ENCODE measurements at places on chromosomes 6 and 20.

- no peak for DNase-seq
Observed at GRCh38 chr6:145850671-145851070, 36.1 kb upstream of the FBXO30 start.

DNA sequence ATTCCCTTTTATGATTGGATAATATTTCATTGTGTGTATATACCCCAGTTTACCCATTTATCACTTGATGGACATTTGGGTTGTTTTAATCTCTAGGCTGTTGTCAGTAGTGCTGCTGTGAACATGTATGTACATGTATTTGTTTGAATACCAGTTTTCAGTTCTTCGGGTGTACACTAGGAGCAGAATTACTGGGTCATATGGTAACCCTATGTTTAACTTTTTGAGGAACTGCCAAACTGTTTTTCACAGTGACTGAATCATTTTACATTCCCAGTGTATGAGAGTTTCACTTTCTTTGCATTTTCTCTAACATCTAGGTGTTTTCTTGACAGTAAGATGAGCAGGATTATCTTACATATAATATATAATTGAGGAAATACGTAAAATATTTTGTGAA, 44.7 kb upstream of the ADIG start:
- no peak for DNase-seq

DNA sequence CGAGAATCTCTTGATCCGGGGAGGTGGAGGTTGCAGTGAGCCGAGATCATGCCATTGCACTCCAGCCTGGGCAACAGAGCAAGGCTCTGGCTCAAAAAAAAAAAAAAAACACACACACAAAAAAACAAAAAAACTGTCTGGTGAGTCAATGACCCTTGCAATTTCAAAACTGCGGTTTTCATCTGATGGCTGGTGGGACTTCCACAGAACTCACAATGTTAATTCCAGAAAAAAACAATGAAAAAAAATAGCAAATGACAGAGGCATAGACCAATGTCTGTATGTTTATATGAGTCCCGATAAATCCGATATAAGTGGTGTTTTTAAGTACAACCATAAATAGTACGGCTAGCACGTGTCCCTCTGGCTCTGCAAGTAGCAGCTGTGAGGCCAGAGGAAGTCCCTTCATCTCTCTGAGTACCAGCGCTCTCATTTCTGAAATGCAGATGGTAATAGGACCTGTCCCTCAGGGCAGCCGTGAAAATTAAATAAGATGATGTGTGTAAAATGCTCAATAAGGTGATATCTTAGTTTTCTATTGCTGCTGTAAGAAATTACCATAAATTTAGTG, 21.9 kb upstream of the PTPN1 start:
- DNase-seq, result no peak

DNA sequence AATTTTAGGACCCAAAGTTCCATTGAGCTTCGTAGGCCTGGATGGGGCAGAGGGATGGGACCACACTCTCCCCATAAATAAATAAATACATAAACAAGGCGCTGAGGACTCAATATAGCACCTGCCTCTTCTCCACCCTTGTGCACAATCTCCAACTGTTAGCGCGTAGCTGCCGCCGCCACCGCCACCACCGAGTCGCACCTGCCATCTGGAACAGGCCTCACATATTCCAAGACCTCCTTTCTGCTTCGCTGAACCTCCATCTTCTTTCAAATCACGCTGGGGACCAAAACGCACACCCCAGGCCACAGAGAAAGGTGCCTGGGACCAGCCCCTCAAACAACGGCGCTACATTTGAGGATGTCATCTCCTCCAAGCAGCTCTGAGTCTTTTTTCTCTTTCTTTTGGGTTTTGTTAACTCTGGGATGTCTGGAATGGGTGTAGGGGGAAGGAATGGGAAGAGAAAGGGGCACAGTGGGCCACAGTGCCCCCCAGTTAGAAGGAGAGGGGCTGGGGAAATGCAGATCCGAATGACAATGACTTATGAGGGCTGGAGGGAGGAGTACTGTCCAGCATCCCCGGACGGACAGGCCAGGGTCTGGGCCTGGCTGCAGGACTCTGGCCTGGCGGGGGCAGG, 49.7 kb downstream of the NOL4L start:
- no peak for DNase-seq
